Ureter (tissue), 1 donor: ENCODE measurements at places on chromosomes 7 and 10. TPM values are rescaled to one million over a fixed set of nuclear protein-coding genes. Genes with fewer than 3 reads are reported as not detected.
A peak's percentile ranks its signal among the peaks of the same experiment; 100 is the strongest.

DNA sequence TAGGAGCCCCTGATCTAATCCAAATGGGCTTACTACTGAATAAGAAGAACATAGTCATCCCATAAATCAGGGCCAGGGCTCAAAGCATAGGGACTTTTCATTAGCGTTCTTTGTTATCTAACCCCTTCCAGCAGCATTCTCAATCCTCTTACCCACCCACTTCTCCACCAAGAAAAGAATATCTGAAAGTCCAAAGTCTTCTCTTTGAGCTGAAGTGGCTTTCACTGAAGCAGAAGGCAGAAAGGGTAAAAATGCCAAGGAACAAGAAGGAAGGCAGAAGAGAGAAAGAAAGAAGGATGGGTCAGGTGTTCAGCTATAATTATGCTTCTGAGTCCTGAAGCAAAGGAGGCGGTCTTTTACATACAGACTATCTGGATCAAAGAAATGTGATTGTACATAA is 10.2 kb downstream of the TRPV5 start:
- DNase-seq: no peak

DNA sequence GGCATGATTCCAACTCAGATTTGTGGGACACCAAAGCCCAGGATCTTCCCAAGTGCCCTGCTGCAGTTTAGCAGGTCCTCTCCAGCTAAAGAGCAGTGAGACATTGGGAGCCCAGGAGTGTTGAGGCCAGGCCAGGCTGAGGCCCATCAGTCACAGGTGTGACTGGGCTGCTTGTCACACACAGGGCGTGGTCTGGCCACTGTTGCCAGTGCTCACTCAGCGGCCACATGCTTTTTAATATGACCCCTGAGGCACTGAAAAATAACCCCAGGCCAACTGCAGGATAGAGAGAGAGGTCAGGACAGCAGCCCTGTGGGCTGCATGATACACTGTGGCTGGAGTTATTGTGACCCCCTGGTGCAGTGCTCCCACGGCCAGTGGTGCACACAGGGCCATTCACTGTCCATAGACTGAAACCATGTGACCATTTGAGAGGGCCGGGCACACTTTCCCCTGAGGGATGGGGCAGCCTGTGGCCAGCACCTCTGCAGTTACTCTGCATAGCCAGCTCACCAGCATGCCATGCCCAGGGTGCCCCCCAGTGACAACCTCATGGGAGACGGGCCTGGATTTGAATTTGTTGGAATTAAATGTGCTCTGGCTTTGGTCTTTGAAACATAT is 4.2 kb downstream of the GDF2 start:
- DNase-seq: no peak

The MACC1 gene
- total RNA-seq: 35.2 TPM

DNA sequence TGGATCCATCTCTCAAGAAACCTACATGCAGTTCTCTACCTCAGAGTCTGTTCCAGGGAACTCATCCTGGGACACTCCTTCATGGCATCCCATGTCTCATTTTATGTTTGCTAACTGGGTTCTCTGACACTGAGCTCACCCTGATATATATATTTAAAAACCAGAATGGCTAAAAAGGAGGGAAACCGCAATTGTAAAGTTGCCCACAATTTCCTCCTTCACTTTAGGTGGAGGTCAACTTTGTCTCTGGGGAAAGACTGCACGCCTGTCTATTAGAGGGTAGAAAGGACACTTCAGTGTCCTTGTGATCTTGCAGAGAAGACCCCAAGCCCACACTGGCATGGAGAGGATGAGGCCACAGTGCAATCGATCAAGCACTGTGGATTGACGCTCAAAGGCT is 131.7 kb downstream of the TEX36 start:
- no peak for DNase-seq

DNA sequence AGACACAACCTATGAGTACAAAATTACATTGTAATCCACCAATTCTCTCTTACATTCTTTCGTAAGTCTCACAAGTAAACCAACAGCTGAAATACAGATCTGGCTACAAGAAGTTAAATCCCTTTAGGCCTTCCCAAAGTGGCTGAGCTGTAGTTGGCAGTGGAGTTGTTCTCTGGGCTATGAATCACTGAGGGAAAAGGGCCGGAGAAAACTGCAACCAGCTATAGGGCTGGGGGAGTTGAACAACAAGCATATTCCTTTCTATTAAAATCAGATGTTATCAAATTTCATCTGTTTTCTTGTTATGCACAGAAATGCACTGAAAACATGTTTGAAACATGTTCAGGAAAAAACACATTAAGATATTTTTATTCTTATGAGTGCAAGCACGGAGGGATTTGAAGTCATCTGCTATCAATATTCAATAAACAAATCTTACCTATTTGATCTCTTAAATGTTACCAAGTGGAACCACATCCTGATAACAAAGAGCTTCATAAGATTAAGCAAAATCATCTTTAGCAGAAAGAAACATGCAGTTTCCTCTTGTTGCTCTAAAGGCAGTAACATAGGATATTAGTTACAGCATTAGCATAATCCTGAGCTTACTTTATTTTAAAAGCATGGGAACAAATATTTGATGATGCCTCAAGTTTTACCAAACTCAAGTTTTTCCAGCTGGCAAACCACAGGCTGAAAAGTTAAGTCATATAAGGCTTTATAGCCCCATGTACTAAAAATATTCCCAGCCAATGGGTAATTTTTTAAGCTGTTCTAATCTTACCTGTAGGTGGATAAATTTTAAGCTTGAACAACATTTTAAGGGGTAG is 212.7 kb downstream of the TAX1BP1 start:
- no peak for DNase-seq

The KAZALD1 gene
- 3.4 TPM for total RNA-seq

GRCh38 chr10:43318976-43319960 is 52.2 kb upstream of the FXYD4 start:
- DNase-seq: no peak

DNA sequence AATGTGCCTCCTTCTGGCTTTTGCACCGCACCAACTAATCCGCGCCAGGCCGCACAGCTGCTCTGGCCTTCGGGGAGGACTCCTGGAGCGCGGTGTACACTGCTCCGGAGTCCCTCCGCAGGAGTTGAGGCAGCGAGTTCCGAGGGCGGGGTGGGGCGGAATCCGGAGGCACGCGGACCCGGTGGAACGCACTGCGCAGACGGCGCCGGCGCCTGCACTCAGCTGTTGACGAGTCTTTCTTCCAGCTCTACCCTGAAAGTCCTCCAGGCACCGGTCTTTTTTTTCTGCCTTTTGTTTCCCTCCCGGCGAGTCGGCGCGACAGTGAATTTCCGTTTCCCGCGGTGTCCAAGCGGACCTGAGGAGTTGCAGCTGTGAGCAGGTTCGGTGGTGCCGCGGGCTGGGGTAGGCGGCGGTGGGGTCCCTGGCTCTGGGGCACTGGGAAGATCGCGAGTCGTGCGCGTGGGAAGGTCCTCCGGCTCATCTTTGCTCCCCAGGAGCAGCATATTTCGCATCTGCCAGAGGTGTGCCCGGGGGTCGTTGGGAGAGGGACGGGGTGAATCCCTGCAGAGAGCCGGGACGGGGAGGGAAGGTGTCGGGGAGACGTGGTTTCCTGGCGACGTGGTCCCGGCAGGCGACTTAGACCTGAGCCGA is 44.1 kb downstream of the SFTPD start:
- DNase-seq: peak; percentile 75

DNA sequence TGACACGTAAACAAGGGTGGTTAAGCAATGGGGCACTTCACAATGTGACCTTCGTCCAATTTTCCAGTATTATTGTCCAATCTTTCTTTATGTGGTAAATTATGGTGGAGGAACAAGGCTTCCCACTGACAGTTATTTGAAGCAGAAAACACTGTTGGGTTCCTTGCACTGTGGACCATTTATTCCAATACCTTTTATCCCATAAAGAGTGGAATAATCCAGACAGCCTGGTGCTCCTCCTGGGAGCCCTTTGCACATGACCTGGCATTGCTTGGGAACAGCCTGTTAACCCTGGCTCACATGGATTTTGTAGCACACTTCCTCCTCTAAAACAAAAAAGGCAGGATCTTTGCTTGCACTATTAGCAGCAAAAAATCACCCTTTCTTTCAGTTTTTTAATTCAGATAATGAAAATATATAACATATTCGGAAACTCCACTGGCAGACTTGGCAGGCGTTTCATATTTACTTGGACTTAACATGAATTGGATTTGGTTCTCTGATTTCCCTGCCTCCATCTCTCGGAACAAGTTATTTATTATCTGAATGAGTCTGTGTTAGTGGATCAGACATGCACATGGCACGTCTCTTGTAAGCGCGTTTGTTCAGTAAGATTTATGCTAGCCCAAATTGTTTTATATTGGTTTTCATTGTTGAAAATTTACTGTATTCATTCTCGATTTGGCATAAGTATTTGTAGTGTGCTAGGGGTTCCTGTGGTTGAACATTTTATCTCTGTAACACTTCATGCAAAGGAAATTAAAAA is 59.3 kb downstream of the BMPER start:
- no peak for DNase-seq
